ENCODE measurements at places on chromosomes 11 and 22. TPM values are rescaled to one million over a fixed set of nuclear protein-coding genes. Genes with fewer than 3 reads are reported as not detected.

Gene LGR4
- total RNA-seq = 10.8 TPM

Gene UQCC3
- 3.7 TPM for total RNA-seq

Gene MISFA
- total RNA-seq = 2.1 TPM

Gene MS4A4E
- 7.6 TPM for total RNA-seq

Gene CALCA
- not detected for total RNA-seq

Gene DLG2
- 17.2 TPM for total RNA-seq

GRCh38 chr11:19938866-19939265, 221.4 kb downstream of the DBX1 start:
- DNase-seq = no peak

GRCh38 chr11:33476945-33477606, 219.9 kb downstream of the HIPK3 start:
- no peak for DNase-seq

GRCh38 chr11:9901943-9902342, 238.1 kb downstream of the SWAP70 start:
- DNase-seq = no peak
